ENCODE measurements at places on chromosomes 16 and 17. TPM values are rescaled to one million over a fixed set of nuclear protein-coding genes. Genes with fewer than 3 reads are reported as not detected.

DNA sequence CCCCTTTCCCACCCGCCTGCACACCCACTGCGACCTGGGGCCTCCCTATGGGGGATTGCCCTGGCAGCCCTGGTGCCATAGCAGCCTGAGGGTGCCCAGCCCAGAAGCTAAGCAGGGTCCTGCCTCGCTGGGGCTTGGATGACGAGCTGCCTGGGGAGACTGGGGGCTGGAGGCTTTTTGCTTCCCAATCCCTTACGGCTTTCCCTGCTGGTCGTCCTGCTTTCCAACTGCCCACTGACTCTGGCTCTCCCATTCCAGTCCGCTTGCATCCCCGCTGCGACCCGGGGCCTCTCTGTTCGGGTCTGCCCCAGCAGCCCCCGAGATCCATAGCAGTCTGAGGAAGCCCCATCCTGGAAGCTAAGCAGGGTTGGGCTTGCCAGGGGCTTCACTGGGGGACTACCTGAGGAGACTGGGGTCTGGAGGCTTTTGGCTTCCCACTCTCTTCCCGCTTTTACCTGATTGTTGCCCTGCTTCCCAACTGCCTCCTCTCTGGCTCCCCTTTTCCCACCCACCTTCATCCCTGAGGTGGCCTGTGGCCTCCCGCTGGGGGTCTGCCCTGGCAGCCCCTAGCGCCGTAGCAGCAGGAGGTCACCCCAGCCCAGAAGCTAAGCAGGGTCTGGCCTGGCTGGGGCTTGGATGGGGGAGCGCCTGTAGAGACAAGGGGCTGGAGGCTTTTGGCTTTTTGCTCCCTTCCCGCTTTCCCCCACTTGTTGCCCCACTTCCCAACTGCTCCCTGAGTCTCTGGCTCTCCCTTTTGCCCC lies 2292.8 kb downstream of the TP53TG3F start:
- no peak for DNase-seq

- no peak for DNase-seq
Observed at GRCh38 chr17:74123350-74123749, 80.1 kb upstream of the RPL38 start.

- no peak for DNase-seq
Observed at GRCh38 chr17:64157669-64158180, 27.8 kb upstream of the ERN1 start.

DNA sequence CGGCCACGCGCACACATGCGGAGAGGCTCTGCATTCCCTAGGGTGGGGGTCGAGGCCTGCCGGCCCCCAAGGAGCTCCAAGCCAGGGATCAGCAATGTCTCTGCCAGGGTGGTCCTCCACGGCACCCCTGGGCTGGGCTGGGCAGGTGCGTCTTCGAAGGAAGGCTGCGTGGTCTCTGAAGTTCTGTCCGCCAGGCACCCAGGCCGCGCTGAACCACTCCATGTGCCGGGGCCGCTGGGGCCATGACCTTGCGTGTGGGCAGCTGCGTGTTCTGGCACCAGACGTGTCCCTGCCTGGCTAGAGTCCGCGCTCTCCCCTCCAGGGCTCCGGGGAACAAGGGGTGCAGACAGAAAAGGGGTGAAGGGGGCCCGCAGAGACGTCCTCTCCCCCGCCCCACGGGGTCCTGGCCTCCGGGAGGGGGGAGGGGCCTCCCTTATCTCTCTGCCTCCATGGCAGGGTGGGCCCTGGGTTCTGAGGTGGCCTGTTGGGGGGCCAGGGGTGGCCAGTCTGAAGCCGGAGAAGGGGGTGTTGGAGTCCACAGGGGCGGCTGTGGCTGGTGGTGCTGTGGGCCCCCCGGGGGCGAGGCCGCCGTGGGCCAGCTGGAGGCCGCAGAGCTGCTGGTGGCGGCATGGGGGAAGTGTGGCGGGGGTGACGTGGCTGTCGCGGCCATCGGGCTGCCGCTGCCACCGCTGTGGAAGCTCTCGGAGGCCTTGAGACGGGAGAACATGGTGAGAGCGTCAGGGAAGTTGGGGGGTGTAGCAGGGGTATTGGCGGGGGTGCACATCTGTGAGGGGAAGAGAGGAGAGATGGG lies 5.3 kb downstream of the UBALD1 start:
- no peak for DNase-seq

GRCh38 chr17:19288453-19288852 lies 51.3 kb downstream of the EPN2 start:
- DNase-seq: no peak

DNA sequence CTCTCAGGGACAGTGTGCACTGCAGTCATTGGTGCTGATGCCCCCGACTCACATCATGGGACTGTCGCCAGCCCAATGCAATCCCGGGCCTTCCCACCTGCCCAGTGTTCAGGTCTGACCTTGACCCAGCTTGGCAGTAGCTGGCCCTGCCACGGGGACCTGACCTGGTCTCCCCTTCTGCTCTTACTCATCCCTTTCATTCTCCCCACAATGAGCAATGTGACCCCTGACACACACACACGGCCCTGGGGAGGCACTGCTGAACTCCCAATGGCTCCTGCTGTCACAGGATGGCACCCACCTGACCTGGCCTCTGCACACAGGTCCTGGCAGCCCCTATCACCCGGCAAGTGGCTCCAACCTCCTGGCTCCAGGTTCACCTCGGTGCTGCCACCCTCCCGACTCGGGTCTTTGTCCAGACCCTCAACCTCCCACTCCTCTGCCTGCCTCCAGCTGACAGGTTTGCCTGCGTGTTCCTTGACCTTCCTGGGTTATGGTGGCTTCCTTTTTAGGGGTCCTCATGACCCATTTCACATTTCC lies 6.6 kb downstream of the CD300C start:
- DNase-seq: no peak

DNA sequence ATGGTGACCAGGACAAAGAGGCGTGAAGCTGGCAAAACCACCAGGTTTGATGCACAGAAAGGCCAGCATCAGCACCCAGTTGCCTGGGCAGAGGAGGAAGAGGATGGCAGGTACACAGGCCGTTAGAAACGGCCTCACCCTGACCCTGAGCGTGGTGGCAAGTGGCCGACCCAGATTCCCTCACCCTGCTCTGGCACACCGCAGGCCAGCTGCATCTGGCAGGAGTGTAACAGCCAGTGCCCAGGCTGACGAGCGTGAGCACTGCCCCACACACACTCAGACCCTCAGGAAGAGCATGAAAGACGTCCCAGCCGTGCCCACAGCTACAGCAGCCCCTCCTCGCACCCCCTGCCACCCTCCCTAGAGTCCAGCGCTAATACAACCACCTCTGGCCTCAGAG lies 82.0 kb downstream of the ANKRD11 start:
- no peak for DNase-seq

- DNase-seq: no peak
Observed at GRCh38 chr16:83233153-83233552, 574.6 kb upstream of the HSBP1 start.

DNA sequence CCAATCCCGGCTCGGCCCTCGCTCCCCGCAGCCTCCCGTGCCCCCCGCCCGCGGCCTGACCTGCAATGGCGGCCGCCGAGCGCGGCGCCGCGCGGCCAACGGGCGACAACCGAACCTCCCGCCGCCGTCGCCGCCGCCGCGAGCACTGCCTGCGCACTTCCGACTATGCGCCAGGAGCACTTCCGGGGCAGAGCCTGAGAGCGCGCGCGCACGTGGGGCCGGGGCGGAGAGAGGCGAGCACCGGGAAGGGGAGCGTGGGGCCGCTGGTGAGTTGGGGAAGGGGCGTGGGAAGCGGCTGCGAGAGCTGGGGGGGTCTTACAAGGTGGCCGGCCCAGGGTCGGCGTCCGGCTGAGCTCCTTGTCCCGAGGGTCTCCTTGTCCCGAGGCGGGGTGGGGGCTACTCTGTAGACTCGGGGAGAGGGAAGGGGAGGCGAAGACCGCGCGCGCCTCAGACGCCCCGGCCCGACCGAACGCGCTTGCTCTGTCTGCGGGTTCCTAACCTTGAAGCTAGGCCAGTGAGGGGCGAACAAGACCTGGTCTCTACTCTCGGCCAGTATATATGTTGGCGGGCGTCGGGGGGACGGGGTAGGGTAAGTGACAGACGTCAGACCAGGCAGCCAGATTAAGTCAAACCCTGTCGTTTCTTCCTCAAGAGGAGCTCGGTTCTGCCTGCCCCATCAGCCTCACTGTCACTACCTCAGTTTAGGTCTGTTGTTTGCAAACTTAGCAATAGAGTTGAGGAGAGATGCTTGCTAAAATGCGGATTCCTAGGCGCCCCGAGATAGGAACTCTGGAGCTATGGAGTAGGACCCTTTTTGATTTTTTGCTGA lies at the start of the genes CHTF8 and UTP4:
Gene CHTF8, minus strand, starts transcription at position 165 of the 829 bp plus-strand sequence. CDS start 11,130 bp downstream, outside the sequence.
Gene UTP4, plus strand, starts transcription at position 226 of the 829 bp plus-strand sequence. CDS start 811 bp downstream, outside the sequence.
- DNase-seq: peak; percentile 86

DNA sequence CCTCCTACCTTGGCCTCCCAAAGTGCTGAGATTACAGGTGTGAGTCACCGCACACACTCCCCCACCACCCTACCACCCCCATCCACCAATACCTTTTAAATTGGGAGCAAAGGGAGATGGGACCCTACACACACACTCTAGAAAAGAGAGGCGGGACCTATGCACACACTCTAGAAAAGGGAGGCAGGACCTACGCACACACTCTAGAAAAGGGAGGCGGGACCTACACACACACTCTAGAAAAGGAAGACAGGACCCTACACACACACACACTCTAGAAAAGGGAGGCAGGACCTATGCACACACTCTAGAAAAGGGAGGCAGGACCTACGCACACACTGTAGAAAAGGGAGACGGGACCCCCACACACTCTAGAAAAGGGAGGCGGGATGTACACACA lies 18.9 kb downstream of the TPSD1 start:
- no peak for DNase-seq

DNA sequence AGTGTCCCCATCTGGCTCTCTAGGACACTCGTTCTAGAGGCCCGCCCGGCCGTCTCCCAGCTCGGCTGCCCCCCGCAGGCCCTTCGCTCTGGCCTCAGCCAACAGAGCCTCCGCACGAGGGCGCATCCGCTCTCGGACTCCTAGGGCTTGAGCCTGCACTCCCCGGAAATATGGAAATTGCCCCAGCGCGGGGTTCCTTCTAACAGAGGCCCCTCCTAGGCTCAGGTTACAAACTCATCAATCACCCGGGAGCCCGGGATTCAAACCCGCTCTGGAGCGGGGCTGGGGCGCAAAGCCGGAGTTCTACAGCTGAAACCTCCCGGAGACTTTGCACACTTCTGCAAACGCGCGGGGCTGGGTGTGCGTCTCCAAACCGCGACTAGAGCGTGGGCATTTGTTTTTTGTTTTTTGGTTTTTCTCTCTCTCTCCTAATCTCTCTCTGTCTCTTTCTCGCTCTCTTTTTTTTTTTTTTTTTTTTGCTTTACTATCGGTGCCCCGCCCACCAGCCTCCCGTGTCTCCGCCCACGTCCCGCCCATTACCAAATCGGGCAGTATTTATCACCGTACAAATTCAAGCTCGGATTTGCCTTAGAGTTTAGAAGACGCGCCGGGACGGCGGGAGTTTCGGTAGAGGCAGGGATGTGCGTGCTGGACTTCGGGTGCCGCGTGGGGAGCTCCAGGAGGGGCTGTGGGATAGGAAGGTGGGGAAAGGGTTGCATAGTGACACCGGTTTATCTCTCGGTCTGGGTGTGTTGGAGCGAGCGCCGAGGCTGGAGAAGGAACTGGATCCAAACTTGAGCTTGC lies 2.4 kb upstream of the FOXL1 start:
- DNase-seq: peak; percentile 50

GRCh38 chr17:38425744-38426143 lies 2.5 kb upstream of the ARHGAP23 start:
- DNase-seq: no peak

- DNase-seq: no peak
Observed at GRCh38 chr16:79334127-79334526, 266.4 kb downstream of the MAF start.

DNA sequence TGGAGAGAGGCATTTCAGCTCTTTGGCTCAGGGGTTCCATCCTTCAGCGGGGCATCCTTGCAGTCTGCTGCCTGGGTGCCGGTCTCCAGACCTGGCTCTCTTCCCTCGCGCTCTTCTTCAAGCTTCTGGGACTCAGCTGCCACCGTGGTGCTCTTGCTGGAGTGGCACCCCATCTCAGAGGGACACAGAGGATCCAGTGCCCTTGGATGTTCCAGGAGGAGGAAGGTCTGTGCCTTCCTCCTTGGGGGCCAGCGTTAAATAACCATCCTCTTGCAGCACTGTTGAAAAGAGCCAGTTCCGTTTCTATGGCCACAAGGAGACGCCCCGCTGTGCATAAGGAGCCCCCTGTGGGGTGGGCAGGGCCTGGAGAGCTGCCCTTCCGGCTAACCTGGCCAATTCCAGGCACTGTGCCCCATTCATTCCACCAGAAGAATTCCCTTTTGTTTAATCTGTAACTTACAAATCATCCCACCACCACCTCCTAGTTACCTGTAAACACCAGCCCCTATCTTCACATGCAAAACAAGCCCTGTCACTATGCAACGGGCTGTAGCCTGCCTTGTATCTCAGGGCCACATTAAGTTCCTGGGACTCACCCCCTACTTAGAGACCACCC lies 8.6 kb downstream of the CHD9NB start:
- DNase-seq: no peak

- DNase-seq: no peak
Observed at GRCh38 chr16:2825906-2826305, 4.2 kb upstream of the ZG16B start.

DNA sequence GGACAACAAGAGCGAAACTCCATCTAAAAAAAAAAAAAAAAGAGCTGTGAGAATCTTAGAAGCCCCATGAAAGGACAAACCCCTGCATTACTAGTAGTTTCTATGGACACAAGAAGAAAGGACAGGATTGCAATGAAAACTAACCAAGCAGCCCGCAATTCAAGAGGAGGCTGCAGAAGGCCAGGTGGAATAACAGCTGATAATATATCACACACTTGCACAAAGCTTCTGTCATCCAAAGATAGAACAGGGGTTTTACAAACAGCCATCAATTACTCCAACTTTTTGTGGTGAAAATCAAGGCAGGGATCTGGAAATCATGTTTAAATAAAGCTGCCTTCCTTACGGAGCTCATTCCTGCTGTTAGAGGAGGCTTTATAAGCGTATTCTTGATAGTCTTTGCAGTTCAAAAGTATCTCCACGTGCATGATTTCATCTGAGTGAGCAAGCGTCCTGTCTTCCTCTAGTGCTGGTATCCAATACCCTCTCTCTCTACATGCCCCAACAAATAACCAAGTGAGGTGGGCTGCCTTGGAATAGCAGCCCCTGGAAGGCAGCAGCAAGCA lies 23.1 kb upstream of the TMEM94 start:
- DNase-seq: no peak

The CCL8 gene
- total RNA-seq: not detected

The NR1D1 gene
- total RNA-seq: 6.6 TPM

The PRSS8 gene
- total RNA-seq: not detected

The RETREG3 gene
- total RNA-seq: 39.0 TPM

The RCVRN gene
- total RNA-seq: not detected

The CCT6B gene
- total RNA-seq: 1.5 TPM

The GPRC5B gene
- total RNA-seq: not detected

All from activated T-helper 2 cell treated with anti-CD3 and anti-CD28 coated beads, Interferon-gamma antibody, Interleukin-2, Interleukin-4, amounts not matched to agents 10 μg/mL and 5 μg/mL and 100 μg/mL, durations not matched to agents 14 hours and 24 hours and 36 hours (primary cell).